ENCODE measurements at places on chromosomes 2 and 18.

DNA sequence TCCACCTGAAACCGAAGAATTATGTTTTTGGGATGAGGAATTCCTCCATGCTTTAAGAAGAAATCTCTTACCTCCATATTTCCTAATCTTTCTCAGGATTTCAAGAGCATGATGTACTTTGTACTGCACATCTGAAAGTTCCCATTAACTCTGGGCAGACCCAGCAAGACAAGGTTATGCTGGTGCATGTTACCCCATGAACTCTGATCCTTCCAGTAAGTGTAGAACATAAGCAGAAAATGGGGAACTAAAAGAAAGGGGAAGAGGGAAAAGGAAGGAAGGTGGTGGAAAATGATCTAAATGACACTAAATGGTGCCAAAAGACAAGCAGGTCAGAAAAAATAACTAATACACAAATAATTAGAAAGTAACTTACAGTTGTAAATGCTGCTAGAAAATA lies 50.7 kb downstream of the STRN start:
- no peak for DNase-seq

GRCh38 chr2:172623249-172623965 lies 67.5 kb downstream of the PDK1 start:
- DNase-seq: no peak

DNA sequence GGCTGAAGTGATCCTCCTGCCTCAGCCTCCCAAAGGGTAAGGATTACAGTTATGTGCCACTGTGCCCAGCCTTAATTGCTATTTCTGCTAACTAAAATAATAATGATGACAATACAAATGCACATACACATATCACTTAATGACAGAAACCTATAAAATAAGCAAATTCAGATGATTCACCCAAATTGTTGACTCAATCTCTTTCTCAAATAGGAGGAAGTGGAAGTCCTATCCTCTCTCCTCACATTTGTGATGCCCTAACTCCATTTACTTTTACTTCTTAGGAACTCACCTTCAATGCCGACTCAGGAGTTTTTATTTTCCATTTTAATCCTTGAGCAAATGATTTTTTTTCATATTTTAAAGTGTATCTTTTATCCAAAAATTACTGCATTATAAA lies 24.5 kb upstream of the RAPH1 start:
- DNase-seq: no peak

DNA sequence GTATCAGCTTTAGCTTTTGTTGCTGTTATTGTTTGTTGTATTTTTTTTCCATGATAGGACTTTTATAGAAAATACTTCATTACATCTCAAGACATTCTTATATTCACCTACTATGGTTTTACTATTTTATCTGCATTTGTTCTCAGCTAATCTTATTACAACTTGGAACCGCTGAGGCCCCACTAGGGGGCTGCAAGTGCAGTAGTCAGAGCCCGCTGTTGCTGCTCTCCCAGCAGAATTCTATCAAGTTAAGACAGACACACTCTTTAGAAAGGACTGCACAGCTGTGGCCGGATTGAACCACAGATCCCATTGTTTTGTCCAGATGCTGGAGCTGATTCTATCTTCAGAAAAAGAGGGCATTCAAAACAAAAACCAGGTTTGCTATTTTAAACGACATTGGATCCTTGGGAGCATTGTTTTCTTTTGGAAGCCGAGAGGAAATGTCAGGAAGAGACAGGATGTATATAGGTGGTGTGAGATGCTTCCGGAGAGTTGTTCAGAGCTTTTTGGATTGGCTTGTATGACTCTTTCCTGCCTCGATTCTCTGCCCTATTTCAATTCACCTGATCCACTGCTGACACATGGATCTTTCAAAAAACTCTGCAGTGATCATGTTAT lies 105.7 kb upstream of the GAREM1 start:
- no peak for DNase-seq

DNA sequence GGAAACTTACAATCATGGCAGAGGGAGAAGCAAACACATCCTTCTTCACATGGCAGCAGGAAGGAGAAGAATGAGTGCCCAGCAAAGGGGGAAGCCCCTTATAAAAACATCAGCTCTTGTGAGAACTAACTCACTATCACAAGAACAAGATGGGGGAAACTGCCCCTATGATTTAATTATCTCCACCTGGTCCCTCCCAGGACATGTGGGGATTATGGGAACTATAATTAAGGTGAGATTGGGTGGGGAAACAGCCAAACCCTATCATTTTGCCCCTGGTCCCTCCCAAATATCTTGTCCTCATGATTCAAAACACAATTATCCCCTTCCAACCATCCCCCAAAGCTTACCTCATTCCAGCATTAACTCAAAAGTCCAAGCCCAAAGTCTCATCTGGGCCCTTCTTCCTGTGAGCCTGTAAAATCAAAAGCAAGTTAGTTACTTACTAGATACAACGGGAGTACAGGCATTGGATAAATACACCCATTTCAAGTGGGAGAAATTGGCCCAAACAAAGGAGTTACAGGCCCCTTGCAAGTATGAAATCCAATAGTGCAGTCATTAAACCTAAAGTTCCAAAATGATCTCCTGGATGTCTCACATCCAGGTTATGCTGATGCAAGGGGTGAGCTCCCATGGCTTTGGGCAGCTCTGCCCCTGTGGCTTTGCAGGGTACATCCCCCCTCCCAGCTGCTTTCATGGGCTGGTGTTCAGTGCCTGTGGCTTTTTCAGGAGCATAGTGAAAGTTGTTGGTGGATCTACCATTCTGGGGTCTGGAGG lies 122.3 kb downstream of the MYCN start:
- no peak for DNase-seq

DNA sequence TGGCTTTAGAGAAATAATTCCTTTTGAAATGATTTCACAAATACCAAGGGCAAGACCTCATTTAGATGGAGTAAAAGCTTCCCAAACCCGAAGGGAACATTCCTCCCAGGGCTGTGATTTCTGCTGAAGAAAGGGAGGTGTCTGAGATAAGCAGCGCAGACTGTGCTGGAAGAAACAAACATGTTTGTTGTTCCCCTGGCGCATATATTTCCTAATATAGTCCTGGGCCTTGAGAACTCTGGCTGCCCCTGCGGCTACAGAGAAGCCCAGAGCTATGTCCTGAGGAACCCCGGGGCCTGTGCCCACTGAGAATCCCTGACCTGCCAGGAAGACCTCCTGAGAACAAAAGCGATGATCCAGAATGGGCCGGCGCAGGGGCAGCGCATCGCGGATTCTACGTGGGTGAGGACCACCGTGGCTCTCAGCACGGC lies 372.6 kb upstream of the NT5C1B start:
- no peak for DNase-seq

GRCh38 chr2:121887513-121888188 lies 132.2 kb downstream of the TSN start:
- DNase-seq: no peak

- DNase-seq: no peak
These were observed 38.1 kb downstream of the KCNF1 start for GRCh38 chr2:10949835-10950234.

DNA sequence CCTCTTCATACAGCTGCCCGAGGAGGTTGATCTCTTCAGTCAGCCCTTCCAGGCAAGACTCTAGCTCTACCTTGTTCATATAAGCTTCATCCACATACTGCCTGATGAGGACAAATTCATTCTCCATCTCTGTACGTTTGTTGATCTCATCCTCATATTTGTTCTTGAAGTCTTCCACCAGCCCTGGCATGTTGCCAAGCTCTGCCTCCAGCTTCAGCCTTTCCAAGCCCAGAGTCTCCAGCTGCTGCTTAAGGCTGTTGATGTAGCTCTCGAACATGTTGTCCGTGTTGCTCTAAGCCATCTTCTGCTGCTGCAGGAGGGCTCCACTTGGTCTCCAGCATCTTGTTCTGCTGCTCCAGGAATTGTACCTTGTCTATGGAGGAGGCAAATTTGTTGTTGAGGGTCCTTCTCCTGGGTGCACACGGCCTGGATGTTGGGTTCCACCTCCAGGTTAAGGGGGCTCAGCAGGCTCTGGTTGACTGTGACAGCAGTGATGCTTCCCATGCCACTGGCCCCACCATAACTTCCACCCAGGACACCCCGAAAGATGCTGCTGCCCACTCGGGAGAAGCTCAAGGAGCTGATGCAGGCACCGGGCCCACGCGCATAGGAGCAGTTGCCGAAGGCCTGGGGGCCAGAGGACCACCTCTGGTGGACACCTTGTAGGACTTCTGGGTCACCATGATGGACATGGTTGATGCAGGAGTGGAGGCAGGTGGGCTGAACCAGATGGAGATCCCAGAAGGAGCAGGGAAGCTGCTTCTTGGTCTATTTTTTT lies 30.3 kb downstream of the ICA1L start:
- no peak for DNase-seq

DNA sequence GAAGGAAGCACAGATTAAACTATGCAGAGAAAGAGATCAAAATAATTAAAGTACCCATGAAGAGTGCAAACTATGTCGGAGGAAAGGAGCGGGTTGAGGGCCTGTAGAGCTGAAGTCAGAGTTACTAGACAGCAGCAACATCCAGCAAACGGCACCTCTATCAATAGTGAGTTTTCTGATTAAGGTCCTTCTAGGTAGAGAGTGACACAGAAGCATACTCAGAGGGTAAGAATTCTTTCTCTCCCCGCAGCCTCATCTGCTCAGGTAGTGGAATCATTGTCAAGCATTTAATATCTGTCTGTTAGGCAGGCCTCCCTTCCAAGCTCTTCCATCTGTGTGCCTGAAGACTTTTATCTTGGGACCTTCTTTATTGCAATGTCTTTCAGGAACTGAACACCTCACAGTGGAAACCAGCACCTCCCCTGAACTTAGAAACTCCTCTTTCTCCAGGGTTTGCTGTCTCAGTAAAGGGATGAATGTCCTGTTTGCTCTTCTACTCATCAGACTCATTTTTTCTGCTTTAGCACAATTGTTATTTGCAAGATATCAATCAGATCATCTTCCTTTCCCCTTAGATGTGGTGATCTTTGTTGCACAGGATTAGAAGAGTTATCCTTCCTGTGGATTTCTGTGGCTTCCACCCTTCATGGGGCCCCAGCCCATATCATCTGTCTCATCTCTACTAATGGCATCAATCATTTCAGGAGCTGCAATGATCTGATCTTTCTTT lies 28.8 kb downstream of the SP140 start:
- peak; percentile 89 for DNase-seq

- no peak for DNase-seq
These were observed 3.5 kb downstream of the ASPRV1 start for GRCh38 chr2:69957965-69958364.

- DNase-seq: no peak
These were observed 76.9 kb upstream of the YWHAQ start for GRCh38 chr2:9707611-9708160.

DNA sequence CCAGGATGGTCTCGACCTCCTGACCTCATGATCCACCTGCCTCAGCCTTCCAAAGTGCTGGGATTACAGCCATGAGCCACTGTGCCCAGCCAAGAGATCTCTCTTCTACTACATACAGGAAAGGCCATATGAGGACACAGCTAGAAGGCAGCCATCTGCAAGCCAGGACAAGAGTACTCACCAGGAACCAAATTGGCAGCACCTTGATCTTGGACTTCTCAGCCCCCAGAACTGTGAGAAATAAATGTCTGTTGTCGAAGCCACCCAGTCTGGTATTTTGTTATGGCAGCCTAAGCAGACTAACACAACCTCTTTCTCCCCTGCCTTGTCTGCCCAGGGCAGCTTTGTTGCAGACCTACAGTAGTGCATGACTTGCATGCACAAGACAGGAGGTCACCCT lies 211.3 kb upstream of the HAAO start:
- DNase-seq: no peak

DNA sequence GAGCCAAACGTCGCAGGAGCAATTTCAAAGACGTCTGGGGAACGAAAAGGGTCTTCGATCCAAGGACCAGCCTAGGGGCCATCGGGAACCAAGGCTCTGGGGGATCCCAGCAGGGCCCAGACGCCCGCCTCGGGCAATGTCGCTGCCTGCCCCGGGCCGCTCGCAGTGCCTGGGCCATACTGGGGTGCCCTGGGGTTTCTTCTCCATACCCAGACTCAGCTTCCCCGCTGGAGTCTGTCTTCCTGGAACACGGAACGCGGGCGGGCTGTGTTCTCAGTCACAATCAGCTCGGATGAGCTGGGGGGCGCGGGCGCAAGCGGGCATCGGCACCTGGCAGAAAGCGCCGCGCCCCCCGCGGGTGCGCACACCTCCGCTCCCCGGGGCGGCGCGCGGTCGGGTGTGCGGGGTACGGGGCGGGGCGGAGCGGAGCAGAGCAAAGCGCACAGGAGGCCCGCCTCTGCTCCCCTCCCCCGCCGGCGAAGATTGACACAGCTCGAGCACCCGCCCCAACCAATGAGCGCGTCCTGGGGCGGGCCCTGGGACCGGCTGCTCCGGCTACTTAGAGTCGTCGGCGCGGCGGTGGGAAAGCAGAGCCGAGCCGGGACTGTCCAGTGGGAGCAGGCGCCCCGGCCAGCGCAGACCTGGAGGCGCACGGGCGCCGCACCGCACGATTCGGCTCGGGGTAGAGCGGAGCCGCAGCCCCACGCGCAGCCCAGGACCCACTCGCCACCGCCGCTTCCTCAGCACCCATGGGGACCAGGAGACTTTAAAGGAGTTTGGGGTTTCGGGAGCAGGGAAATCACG lies at the start of gene LRATD1:
Gene LRATD1 (plus strand): TSS at position 585 of the 804 bp plus-strand sequence. CDS start 1,263 bp downstream, outside the sequence.
- no peak for DNase-seq

DNA sequence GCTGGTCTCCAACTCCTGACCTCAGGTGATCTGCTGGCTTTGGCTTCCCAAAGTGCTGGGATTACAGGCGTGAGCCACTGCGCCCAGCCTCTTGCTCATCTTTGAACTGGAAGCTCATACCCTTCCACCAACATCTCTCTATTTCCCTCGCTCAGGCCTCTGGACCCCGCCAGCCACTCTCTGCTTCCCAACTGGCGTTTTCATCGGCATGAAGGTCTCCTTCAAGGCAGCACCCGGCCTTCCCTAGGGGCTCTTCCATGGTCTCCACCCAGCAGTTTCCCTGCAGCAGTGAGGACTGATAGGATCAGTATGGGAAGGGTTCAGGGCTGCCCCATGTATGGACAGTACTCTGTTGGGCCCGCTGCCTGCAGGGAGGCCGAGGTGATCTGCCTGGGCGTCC lies 65.8 kb upstream of the HS6ST1 start:
- no peak for DNase-seq

DNA sequence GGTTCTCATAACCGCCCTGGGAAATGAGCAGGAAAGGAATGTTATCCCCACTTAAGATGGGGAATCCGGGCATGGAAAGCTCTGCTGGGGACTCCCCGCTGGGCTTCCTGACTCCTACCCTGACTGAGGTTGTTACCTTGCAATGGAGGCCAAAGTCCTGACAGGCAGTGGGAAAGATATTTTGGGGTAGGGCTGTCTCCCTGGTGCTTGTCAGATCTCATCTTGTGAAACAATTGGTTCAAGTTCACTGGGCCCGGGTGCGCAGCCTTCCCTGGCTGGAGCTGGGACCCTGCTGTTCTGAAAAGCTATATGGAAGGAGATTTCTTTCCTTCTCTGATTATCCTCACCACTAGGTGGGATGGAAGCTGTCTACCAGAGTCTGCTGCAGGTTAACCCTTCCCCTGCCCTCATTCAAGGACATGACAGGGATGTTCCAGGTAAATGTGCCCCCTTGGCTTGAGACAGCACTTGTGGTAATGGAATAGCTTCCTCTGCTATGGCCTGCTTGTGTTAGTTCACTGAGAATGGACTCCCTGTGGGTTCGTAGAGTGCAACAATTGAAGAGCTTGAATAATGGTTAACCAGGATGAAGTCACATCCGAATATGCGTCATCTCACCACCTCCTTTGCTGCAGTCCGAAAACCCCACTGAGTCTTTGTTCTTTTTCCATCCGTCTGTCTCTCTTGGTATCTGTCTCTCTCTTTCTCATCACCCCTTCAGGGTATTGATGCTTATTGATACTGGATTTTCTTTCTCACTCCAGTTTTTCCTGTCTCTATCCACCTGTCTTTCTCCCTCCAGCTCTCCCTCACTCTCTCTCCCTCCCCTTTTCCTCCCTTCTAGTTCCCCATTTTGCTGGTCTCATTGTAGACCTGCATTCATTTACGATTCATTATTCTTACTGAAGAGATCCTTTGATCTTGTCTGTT lies 67.8 kb upstream of the EPAS1 start:
- DNase-seq: no peak
